Activated CD4-positive, CD25-positive, alpha-beta regulatory T cell treated with anti-CD3 and anti-CD28 coated beads, Interleukin-2, amount 50 U/mL, for 16 hours (primary cell): ENCODE measurements at places on chromosomes 7 and 10.

DNA sequence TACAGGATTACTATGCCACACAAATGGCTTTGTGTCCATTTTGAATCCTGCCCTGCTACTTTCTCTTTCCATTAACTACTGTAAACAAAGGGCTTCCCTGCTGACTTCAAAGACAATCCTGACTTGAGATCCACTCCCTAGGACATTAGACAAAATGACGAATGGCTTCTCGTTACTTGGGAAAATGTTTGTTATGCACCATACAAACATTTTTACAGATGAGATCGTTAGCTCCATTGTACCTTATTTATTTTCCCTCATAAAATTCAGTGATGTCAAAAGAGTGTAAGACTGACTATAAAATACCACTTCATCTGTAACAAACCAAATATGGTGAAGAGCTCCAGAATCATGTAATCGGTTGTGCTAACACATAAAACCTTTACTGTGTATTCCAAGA is 121.8 kb downstream of the CD36 start:
- no peak for DNase-seq

DNA sequence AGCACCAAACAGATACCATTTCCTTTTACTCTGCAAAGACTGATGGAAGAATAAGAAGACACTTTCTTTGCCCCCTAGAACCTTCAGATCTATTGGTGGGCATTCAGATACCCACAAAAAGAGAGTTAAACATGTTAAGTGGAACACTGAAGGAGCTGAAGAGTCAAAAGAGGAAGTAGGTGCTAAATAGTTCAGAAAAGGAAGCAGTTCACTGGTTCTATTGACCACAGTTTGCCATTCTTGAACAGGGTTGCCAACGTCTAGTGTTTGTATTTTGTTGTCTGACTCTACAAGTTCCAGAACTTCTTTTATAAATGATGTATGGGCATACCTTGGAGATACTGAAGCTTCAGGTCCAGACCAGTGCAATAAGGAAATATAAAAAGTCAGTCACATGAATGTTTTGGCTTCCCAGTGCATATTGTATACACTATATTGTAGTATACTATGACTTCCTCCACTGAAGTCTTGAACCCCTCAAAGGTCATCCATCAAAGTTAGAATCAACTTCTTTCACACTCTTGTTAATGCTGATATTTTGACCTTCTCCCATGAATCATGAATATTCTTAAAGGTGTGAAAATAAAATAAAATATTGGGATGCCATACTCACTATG is 47.5 kb upstream of the AGR3 start:
- no peak for DNase-seq

DNA sequence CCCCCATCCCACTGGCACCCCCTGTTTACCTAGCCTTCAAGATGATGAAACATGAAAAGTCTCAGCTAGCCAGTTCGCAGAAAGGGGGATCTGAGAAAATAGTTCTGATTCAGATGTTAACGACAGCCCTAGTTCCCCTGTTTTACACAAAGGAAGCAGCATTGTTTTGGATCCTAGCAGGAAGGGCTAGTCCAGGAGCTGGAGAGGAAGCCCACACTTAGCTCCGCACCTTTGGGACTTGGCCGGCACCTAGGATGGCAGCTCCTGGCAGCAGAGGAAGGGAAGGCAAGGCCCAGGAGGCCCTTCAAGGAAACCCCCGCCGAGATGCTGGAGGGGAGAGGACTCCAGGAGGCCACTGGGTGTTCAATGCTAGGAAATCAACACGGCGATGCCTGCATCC is 29.0 kb upstream of the MGMT start:
- DNase-seq = no peak

DNA sequence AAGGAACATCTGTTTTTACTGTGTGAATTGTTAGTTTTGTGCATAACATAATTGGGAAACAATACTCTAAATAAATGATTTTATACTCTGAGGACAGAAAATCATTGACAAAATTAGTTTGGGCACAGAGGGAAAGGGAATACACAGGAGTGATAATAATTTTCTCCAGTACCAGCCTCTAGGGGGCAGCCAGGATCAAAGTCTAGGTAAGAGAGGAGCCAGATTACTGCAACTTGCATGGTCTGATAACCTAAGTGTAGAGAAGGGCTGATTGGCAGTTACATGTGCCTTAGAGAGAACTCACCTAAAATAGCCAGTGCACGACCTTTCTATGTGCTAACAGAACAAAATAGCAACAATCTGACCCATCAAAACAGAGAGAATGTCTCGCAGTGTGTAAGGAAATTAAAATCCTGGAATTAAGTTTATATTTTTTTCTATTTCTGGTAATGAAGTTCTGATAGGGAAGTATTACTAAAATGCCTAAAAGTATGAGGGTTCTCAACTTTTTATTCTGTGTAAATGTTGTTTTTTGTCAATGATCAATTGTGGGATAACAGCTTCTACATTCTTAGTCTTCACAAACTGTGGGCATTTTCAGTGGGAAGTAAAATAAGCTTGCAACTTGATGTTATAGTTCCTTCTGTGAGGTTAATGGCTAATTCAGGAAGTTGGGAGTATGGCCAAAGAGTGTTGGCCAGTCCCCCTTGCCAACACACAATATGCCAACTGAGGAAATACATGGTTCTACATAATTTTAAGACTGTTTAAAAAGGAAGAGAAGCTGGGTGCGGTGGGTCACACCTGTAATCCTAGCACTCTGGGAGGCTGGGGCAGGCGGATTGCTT is 66.4 kb downstream of the EXOC6 start:
- peak; percentile 9 for DNase-seq

DNA sequence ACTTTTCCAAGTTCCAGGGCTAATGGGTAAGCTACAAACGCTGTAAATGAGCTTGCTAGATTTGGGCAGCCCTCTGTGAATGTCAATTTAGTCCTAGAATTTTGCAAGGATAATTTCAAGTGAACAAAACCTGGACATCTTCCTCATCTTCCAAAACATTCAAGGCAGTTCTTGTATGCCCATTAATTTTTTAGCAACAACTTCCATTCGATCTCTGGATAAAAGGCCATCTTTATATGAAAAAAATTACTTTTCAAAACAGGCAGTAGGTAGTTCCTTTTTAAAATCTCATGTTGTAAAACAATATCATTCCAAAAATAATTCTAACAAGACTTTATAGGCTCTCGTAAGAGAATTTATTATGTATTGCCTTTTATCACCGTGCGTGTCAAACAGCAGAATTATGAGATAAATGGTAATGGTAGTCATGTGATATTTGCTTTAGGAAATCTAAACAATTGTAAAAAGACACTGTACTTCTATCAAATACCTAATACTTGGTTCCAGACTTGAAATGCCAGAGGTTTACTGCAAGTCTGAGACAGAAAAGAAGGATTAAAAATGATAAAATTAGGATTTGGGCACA is 143.7 kb upstream of the NRP1 start:
- no peak for DNase-seq
